ENCODE measurements at places on chromosomes 7 and 10. TPM values are rescaled to one million over a fixed set of nuclear protein-coding genes. Genes with fewer than 3 reads are reported as not detected.

DNA sequence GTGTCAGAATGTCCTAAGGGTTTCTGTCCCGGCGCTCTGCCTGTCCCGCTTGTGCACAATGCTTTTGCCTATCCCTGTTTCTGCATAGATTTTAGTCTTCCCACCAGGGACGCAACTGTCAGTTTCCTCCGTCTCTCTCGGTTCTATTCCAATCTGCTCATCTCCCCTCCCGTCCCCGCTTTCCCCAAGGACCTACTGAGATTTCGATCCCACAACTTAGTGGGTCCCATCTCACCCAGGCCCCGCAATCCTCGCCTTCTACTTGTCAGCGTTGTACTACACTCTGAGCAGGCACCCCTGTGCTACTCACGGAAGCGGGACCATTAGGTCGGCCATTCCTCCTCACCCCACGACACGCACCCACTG lies 519 bp upstream of the ZNF655 start:
- peak overlapping the region; percentile 87 for H3K4me3 ChIP-seq
- H3K27me3 ChIP-seq: no peaks in the 10 kb centered on the region
- DNase-seq: no peak
- H3K36me3 ChIP-seq: peaks cover 26% of the 10 kb centered on the region
- peaks cover 11% of the 10 kb centered on the region for H3K4me1 ChIP-seq

DNA sequence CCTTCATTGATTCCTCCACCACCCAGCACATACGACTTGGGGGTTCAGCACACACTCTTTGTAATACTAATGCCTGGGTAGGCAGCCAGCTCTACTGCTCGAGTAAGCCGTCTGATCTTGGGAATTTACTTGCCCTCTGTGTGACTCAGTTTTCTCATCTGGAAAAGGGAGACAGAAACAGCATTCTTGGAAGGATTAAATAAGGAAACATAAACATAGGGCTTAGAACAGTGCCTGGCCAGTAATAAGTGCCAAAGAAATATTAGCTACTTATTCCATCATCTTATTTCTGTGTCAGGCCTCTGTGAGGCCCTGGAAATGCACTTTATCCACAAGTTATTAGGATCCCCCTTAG lies 130.1 kb downstream of the TNS3 start:
- H3K27me3 ChIP-seq: no peaks in the 10 kb centered on the region
- peak overlapping the region; percentile 66 for H3K4me3 ChIP-seq
- H3K27ac ChIP-seq: peak overlapping the region; percentile 89
- peaks cover 68% of the 10 kb centered on the region for H3K4me1 ChIP-seq

DNA sequence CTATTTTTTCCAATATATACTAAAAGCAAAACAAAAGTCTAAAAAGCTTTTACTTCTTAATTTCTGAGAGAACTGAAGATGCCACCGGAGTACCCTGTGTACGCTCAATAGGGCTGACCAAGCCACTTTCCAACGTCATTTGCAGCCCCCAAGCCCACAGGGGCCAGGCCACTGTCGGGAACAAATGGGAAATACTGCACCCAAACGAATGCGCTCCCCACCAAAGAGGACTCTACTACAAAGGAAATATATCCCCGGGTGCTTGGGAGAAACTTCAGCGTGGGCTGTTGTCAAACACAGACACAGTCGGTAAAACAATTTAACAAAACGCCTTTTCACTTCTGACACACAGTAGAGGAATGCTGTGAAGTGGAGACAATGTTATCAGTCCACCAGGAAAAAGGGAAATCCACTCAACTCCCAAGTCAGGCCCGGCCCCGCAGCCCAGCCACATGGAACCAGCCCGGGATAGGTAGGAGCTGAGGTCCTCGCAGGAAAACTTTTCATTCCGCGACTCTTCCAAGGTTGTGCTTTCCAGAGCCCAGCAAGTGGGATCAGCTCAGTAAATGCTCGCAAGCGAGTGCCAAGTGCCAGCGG lies 1.4 kb downstream of the PARD3 start:
- H3K36me3 ChIP-seq: no peaks in the 10 kb centered on the region
- DNase-seq: no peak
- H3K27ac ChIP-seq: peak overlapping the region; percentile 79
- peaks cover 21% of the 10 kb centered on the region for H3K4me1 ChIP-seq

- no peaks in the 10 kb centered on the region for H3K36me3 ChIP-seq
- no peak overlapping the region for H3K4me3 ChIP-seq
- H3K4me1 ChIP-seq: no peaks in the 10 kb centered on the region
- DNase-seq: no peak
Measured at GRCh38 chr7:144027070-144027469, 21.7 kb upstream of the OR2A5 start.

GRCh38 chr10:20195076-20195475 lies 378.8 kb downstream of the PLXDC2 start:
- H3K4me3 ChIP-seq: no peak overlapping the region
- H3K36me3 ChIP-seq: no peaks in the 10 kb centered on the region
- H3K27me3 ChIP-seq: no peaks in the 10 kb centered on the region
- DNase-seq: no peak
- no peaks in the 10 kb centered on the region for H3K4me1 ChIP-seq

DNA sequence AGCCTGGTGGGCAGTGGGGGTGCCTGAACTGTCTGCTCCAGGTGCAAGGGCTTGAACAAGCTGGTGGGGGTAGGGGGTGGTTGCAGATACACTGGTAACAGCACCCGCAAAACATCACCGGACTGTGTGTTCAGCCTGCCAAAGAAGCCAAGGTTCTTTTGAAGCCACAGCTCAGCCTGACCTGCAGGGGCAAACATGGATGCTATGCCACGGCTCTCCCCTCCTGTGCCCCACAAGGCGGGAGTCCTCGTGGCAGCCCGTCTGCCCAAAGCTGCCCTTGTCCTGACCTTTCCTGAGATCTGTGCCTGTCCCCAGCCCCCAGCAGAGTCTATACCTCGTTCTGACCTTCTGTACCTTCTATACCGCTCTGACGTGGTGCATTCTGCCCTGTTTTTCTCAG lies 285.7 kb downstream of the GLRX3 start:
- no peak for DNase-seq
- no peaks in the 10 kb centered on the region for H3K27me3 ChIP-seq
- no peaks in the 10 kb centered on the region for H3K4me1 ChIP-seq
- no peak overlapping the region for H3K4me3 ChIP-seq
- H3K36me3 ChIP-seq: no peaks in the 10 kb centered on the region

DNA sequence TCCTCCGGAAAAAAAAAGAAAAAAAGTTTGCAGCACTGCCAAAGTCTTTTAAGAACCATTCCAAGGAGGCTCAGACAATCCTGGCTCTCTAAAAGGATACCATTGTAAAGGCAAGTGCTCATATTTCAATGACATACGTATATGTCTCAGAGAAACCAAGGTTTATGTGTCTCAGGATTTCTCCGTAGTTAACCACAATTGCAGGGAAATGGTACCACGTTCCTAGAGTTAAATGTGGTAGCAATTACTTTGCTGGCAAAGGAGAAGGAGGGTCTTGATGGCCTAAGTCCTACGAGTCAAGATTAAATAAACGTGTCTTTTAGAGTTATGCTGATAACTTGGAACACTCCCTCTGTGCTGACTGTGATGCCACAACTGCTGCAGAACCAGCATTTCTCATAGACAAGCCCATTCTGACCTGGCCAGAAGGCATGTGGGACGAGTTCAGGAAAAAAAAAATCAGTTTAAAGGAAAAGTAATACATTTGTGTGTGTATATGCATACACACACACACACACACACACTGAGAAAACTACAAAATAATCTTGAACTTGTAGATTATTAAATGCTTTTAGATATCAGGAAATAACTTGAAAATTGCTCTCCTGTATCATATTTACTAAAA lies 245.9 kb downstream of the FGFR2 start:
- no peaks in the 10 kb centered on the region for H3K27me3 ChIP-seq
- no peak overlapping the region for H3K4me3 ChIP-seq
- no peaks in the 10 kb centered on the region for H3K4me1 ChIP-seq
- no peaks in the 10 kb centered on the region for H3K36me3 ChIP-seq
- no peak for DNase-seq
- H3K27ac ChIP-seq: no peak overlapping the region

- no peak overlapping the region for H3K27ac ChIP-seq
- H3K36me3 ChIP-seq: no peaks in the 10 kb centered on the region
- no peak for DNase-seq
- H3K4me1 ChIP-seq: no peaks in the 10 kb centered on the region
Measured at GRCh38 chr10:26464632-26465280, 26.6 kb downstream of the APBB1IP start.

DNA sequence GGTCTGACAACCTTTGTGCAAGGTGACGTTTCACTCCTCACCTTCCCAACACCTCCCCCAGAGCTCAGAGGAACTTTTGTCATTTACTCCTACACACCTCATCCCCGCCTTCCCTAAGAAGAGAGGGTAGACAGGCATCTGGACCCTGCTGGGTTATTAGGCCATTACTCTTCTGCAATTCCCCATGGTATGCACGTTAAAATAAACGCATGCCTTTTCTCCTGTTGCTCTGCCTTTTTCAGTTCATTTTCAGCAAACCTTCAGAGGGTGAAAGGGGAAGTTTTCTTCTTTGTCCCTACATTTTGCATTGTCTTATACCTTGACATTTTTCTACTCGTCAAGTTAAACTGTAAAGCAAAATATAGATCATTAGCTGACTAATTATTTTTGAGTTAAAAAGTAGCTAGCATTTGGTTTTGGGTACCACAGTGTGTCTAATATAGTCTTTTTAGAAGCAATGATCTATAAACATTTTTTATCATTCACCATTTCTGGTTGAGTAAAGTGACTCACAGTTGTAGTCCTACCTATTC lies 10.5 kb upstream of the EDRF1 start:
- no peaks in the 10 kb centered on the region for H3K27me3 ChIP-seq
- no peak overlapping the region for H3K4me3 ChIP-seq
- no peak overlapping the region for H3K27ac ChIP-seq
- no peak for DNase-seq
- no peaks in the 10 kb centered on the region for H3K4me1 ChIP-seq

GRCh38 chr7:85184599-85185423 lies 2.0 kb downstream of the SEMA3D start:
- peaks cover 4% of the 10 kb centered on the region for H3K4me1 ChIP-seq
- H3K27ac ChIP-seq: peak overlapping the region; percentile 93
- peak overlapping the region; percentile 89 for H3K4me3 ChIP-seq
- H3K27me3 ChIP-seq: no peaks in the 10 kb centered on the region

DNA sequence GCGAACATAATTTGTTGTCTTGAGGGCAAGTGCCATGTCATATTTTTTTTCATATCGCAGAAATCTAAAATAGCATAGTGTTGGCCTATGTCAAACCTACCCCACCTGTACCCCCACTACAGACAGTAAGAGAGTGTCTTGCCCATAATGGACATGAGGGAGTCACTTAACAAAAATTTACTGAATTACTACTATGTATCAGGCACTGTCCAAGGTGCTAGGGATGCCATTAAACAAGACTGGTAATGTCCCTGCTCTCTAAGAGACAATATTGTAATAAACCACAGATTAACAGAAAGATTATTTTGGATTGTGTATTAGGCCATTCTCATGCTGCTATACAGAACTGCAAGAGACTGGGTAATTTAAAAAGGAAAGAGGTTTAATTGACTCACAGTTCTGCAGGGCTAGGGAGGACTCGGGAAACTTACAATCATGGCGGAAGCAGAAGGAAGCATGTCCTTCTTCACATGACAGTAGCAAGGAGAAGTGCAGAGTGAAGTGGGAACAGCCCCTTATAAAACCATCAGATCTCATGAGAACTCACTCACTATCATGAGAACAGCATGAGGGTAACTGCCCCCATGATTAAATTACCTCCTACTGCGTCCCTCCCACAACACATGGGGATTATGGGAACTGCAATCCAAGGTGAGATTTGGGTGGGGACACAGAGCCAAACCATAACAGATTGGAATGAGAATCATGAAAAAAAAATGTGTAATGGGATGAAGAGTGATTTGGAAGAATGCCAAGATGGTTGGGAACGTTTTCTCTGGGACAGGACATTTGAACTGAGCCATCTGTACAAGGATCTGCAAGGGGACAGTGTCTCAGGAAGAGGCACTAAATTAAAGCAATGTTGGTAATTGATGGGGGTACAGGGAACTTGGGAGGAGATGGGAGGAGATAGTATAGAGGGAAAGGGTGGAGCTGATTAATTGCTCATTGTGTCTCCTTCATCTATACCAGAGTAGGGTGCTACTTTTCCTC lies 108.5 kb downstream of the FAM107B start:
- H3K4me1 ChIP-seq: peaks cover 7% of the 10 kb centered on the region
- DNase-seq: no peak
- no peak overlapping the region for H3K27ac ChIP-seq
- no peak overlapping the region for H3K4me3 ChIP-seq
- no peaks in the 10 kb centered on the region for H3K27me3 ChIP-seq

DNA sequence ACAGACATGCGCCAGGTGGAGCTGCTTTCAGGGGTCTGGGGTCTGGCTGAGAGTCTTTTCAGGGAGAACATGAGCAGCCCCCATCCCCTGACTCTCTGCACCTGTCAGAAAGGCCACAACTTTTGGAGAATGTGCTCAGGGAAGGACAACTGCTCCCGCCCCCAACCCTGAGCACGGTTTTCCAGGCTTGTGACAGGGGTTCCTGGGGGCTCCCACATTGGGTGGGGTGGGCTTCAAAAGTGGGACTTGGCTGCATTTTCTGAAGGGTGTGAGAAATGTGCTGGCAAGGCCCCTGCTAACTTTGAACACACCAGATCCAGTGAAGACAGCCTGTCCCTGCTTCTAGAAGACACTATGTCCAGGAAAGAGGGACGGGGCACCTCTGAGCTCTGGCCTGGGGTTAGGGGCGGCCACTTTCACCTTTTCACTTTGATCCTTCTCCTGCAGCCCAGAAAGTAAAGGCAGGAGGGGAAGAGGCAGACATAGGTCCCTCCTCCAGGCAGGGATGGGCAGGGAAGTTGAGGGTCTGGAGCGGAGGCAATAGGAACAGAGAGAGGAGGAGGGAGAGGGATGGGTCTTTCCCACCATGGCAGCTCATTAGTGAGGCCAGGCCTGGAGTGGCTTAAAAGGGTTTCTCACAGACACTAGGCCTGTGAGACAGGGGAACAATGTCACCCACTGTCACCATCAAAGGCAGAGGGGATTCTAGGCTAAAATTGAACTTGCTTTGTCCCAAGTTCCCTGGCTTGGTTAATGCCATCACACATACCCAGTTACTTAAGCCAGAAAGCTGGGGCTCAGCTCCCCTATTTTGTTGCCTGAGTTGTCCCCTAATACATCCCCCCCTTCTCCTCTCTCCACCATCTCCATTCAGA lies 1.5 kb downstream of the KCP start:
- H3K27me3 ChIP-seq: no peaks in the 10 kb centered on the region
- no peaks in the 10 kb centered on the region for H3K4me1 ChIP-seq
- no peak for DNase-seq
- H3K4me3 ChIP-seq: peak overlapping the region; percentile 63
- no peaks in the 10 kb centered on the region for H3K36me3 ChIP-seq
- no peak overlapping the region for H3K27ac ChIP-seq

Gene OLAH
- total RNA-seq: 2.5 TPM

Gene WNT2
- not detected for total RNA-seq

Gene HABP2
- total RNA-seq: not detected

Gene CYP26C1
- total RNA-seq: not detected

Gene GIMAP4
- total RNA-seq: 12.3 TPM
